ENCODE measurements at places on chromosomes 16 and 17.

DNA sequence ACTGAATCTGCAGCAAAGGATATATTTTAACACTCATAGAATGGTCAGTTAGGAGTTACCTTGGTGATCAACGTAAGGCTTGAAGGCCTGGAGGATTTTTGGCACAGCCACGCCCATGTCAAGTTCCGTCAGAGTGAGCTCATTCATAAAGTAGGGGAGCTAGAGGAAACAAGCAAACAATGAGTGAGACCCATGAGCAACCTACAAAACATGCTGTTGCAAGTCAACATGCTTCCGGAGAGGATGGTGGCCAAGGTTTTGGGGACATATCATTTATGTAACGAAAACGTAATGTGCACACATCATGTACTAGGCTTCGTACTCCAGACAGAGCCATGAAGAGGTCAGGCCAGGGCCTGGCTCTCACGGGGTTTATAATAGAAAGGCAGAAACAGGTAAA lies 41.1 kb upstream of the ERN1 start:
- peak overlapping the region; percentile 70 for H3K27ac ChIP-seq
- no peak for DNase-seq
- no peaks in the 10 kb centered on the region for H3K27me3 ChIP-seq
- H3K4me3 ChIP-seq = no peak overlapping the region

DNA sequence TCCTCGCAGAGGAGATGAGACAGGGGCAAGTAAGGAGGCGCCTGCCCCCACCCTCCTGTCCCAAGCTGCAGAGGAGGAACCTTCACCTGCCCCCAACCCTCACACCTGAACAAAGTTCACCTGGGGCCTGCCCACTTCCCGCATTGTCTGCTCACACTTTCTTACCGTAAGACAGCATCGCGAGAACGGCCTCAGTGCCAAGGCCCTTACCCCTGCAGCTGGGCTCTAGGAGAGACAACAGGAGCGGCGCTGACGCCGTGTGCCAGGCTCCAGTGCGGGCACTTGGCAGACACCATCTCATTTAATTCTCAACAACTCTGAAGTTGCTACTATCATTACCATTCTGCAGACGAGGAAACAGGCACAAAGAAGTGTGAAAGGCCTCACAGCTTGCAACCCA lies 4.1 kb downstream of the NAT9 start:
- DNase-seq = no peak
- H3K4me1 ChIP-seq = peaks cover 69% of the 10 kb centered on the region
- H3K27me3 ChIP-seq = no peaks in the 10 kb centered on the region

DNA sequence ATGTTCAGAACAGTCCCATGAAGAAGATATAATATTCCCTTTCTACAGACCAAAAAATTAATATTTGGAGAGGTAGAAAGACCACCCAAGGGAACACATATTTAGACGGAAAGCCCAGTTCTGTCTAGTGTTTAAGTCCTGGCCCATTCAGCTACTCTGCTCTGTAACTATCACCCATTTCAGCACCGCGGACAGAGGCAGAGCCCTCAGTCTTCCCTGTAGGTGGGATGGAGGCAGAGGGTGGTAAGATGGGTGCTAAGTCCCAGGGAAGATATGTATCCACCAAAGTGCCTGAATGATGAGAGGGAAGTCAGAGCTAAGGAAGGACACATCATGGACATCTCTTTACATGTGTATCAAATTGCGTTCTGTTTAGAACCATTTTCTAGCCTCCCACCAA lies 27.8 kb upstream of the C16orf78 start:
- H3K27me3 ChIP-seq = peaks cover 94% of the 10 kb centered on the region
- H3K36me3 ChIP-seq = no peaks in the 10 kb centered on the region
- H3K27ac ChIP-seq = no peak overlapping the region
- DNase-seq = no peak
- H3K4me3 ChIP-seq = no peak overlapping the region

- no peak overlapping the region for H3K27ac ChIP-seq
- H3K4me1 ChIP-seq = peaks cover 4% of the 10 kb centered on the region
- H3K36me3 ChIP-seq = no peaks in the 10 kb centered on the region
- H3K4me3 ChIP-seq = no peak overlapping the region
- no peaks in the 10 kb centered on the region for H3K27me3 ChIP-seq
- no peak for DNase-seq
These were observed 21.2 kb downstream of the CHMP6 start for GRCh38 chr17:81012574-81013447.

- H3K27me3 ChIP-seq = no peaks in the 10 kb centered on the region
- H3K4me3 ChIP-seq = peak overlapping the region; percentile 99
- peaks cover 43% of the 10 kb centered on the region for H3K4me1 ChIP-seq
- DNase-seq = peak; percentile 71
- H3K36me3 ChIP-seq = peaks cover 12% of the 10 kb centered on the region
These were observed 844 bp downstream of the TBKBP1 start for GRCh38 chr17:47694581-47695428.
